CD4-positive, alpha-beta T cell treated with Interleukin-17A for 4 hours (primary cell): ENCODE measurements at places on chromosomes 6 and 20.
A peak's percentile ranks its signal among the peaks of the same experiment; 100 is the strongest.

GRCh38 chr6:15996030-15996429 is 132.9 kb upstream of the MYLIP start:
- DNase-seq: no peak

DNA sequence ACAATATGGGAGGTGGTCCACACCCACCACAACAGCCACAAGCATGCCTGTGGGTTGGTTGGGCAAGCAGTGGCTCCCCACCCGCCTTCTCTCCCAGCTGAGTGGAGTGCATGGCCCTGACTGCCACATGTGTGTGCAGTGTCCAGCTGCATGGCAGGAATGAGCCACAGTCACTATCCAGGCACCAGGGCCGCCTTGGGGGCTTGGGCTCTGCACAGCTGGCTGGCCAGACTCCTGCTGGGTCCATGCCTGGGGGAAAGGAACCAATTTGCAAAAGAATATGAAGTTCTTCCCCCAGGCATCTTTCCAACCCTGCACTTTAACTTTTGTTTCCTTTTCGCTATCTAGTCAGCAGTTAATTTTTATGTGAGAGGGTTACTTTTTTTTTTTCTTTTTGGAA is 11.6 kb upstream of the ASCC3 start:
- DNase-seq: no peak

- DNase-seq: no peak
Measured at GRCh38 chr6:32517654-32518445, 12.2 kb downstream of the HLA-DRB5 start.

DNA sequence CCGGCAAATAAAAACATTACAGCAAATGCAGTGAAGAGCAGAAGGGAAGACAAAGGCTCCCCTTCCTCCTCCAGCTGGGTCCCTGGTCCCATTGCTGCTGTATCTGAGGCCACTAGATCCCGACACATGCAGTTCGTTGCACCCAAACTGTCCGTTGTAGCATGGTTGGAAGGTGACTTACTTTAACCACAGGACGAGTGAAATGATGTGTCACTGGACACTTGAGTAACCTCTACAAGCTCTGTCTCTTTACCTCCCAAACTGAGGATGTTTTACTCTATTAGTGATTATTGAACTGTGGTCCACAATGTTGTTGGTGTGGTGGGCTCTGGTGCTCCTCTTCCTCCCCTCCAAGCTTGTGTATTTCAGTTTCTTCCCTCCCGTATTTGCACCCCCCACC is 46.2 kb upstream of the ARMH2 start:
- DNase-seq: no peak

- DNase-seq: no peak
Measured at GRCh38 chr6:133814797-133815196, 74.1 kb upstream of the TCF21 start.

DNA sequence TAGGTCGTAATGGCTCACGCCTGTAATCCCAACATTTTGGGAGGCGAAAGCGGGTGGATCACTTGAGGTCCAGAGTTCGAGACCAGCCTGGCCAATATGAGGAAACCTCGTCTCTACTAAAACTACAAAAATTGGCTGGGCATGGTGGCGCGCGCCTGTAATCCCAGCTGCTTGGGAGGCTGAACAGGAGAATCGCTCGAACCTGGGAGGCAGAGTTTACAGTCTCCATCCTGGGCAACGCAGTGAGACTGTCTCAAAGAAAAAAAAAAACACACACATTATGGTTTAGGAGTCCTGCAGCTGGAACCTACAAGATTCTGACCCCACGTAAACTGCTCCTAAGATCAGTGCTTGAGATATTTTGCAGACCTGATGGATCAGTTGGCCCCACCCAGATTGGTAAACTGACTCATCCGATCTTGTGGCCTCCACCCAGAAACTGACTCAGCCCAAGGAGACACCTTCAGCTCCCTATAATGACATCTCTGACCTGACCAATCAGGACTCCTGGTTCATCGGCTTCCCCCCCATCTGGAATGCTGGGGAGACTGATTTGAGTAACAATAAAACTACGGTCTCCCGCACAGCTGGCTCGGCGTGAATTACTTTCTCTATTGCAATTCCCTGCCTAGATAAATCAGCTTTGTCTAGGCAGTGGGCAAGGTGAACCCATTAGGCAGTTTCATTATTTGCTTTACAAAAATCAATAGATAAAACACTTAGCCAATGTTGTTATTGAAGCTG is 96.2 kb upstream of the BTN3A2 start:
- DNase-seq: peak; percentile 33

DNA sequence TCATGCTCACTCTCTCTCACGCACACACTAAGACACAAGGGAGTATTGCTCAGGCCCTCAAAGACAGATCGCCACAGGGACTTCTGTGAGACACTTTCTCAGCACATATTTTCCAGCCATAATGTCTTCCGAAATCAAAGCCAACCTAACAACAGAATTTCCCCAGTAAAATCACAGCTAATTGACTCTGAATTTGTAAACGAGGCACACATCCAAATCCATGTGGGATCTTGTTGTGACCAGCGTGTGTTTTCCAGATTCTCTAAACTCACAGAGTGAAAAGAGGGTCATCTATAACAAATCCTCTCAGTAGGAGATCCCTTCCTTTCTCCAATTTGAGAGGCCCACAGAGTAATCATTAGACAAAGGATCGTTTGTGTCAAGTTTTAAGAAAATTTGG is 280.4 kb downstream of the PACRG start:
- no peak for DNase-seq

GRCh38 chr6:133358574-133359150 is 117.5 kb downstream of the EYA4 start:
- DNase-seq: no peak
